MM.1S (cell line): ENCODE measurements at places on chromosomes 5 and 9.

- no peak for DNase-seq
Measured at GRCh38 chr5:68170826-68171558, 44.6 kb upstream of the PIK3R1 start.

- peak; percentile 94 for DNase-seq
Measured at GRCh38 chr9:128684325-128685199, 4.5 kb upstream of the SET start.

DNA sequence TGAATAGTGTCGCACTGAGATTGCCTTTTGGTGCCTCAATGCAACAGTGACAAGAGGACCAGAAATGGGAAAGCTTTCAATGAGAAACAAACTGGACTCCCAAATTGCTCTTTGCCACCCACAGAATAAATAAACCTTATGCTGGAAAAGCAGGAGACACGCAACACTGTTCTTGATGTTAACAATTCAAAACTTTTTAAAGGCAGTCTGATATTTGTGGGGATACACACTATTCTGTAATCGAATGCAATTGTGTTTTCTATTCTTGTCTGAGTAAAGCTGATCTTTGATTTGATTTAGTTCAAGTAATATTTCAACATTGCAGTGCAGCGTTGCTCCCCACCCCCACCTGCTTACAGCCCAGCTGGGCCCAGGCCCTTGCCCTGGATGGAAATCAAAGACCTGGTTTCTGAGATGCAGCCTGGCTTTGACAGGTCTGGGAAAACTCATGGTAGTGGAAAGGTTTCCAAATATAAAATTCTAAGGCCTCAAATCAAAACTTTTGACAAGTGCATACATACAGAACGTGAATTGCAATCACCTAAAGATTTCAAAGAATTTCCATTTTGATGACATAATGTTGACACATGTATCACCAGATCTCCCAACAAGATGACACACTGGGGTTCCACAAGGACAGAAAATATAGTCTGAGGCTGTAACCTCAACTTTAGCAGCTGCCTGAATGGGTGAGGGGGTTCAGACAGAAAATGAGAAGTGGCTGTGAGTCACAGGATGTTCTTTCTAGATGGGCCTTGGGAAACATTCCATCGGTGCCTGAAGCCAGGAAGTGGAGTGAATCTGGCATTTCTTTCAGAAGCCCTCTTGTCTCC is 55.1 kb downstream of the ABCA1 start:
- no peak for DNase-seq

- DNase-seq: no peak
Measured at GRCh38 chr9:136354592-136355085, 8.9 kb downstream of the DNLZ start.

- no peak for DNase-seq
Measured at GRCh38 chr9:104961701-104962359, 33.9 kb upstream of the ABCA1 start.

DNA sequence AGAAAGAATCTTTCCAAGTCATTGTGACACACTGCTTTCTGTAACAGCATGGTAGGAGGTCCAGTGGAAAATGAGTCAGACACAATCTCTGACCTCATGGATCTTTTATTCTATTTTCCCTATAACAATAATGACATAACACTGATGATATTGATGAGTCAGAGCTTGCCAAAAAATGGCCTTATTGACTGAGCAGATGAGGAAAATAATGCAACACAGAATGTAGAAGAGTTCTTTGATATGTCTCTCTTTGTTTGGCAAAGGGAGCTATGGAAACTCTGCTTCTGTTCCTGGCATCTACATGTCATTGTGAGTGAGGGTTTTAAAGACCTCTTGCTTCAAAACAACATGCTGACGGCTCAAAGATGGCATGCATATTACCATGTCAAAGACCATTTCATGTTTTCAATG is 443.1 kb upstream of the ZNF608 start:
- DNase-seq: no peak

GRCh38 chr5:17218353-17219005 is 1.0 kb downstream of the BASP1 start:
- peak; percentile 62 for DNase-seq

GRCh38 chr5:77486344-77486962 is 5.7 kb downstream of the WDR41 start:
- no peak for DNase-seq

DNA sequence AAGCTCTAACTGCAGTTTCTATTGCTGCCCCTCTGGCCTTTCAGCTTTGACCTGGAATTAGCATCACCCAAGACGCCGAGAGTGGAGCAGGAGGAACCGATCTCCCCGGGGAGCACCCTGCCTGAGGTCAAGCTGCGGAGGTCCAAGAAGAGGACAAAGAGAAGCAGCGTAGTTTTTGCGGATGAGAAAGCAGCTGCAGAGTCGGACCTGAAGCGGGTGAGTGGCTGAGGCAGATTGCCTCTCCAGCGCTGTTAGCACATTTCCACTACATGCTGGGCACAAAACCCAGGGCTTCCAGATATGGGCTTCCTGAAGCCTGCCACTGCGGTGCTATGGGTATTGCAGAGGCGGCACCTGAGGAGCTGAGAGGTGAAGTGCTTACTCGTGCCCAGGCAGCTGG is 26.8 kb upstream of the FOXI1 start:
- DNase-seq: no peak

- DNase-seq: no peak
Measured at GRCh38 chr9:109011231-109011671, 2.0 kb downstream of the CTNNAL1 start.

DNA sequence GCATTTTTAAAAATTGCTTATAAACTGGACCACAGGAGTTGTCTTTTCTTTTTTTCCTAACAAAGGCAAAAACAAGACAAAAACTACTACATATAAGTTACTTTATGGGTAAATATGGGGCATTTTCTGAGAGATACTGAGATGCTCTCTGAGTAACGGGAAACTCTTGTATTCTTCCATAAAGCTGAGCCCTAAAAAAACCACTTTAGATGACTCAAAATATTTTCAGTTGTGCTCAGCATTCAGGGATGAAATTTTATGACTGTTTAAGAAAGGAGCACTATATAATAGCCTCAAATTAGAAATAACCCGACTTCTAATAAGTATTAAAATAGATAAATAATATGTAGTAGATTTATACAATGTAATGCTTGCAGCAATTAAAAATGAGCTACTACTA is 644.5 kb downstream of the KCTD16 start:
- no peak for DNase-seq

GRCh38 chr5:143219696-143220095 is 183.8 kb downstream of the NR3C1 start:
- DNase-seq: no peak

- no peak for DNase-seq
Measured at GRCh38 chr9:78439866-78440830, 143.2 kb downstream of the PSAT1 start.

GRCh38 chr5:122702524-122702875 is 72.4 kb upstream of the SNX2 start:
- no peak for DNase-seq

GRCh38 chr9:136131629-136132511 is 13.2 kb upstream of the TMEM250 start:
- DNase-seq: no peak

- DNase-seq: no peak
Measured at GRCh38 chr5:2874099-2874498, 122.6 kb upstream of the IRX2 start.

- no peak for DNase-seq
Measured at GRCh38 chr5:83387041-83387440, 84.5 kb upstream of the VCAN start.

- DNase-seq: no peak
Measured at GRCh38 chr5:14305045-14305444, 161.9 kb downstream of the TRIO start.

GRCh38 chr9:38134611-38135237 is 65.7 kb upstream of the SHB start:
- no peak for DNase-seq

DNA sequence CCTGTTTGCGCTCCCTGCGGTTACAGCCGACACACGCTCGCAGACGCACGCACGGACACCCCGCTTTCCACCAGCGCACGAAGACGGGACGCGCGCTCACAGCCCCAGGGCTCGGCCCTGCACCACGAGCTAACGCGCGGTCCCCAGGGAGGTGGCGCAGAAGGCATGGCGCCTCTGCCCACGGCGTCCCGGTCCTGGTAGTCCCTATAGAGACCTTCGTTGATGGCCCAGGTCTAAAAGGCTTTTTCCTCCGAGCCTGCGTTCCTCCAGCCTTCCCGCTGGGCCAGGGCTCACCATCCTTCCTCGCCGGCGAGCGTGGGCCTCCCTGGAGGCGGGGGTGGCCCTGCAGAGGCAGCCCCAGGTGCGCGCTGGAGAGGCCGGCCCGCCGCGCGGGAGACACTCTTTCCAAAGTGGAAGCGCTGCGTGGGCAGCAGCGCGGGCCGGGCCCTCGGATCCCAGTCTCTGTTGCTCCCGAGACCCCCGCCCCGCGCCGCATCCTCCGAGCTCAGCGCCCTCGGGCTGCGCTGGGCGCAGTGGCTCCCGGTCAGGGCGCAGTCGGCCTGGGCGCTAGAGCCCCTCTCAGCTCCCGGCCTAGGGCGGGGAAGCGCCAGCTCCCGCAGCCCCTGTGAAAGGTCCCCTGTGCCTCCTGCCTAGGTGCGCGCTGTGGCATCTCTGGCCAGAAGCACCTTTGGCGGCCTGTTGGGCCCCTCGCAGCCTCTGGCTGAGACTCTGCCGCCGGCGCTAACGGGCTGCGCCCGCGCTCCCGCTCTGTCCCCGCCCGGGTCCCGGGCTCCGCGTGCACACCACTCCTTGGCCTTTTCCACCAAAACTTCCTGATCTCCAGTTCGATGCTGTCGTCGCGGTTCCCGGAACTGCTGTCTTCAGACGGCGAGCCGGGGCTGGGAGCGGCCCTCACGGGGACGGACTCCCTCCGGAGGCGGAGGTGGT is 31.9 kb upstream of the FANCC start:
- no peak for DNase-seq

- no peak for DNase-seq
Measured at GRCh38 chr9:14399756-14400657, 86.1 kb upstream of the NFIB start.

- DNase-seq: no peak
Measured at GRCh38 chr5:84213861-84214260, 170.8 kb downstream of the EDIL3 start.

DNA sequence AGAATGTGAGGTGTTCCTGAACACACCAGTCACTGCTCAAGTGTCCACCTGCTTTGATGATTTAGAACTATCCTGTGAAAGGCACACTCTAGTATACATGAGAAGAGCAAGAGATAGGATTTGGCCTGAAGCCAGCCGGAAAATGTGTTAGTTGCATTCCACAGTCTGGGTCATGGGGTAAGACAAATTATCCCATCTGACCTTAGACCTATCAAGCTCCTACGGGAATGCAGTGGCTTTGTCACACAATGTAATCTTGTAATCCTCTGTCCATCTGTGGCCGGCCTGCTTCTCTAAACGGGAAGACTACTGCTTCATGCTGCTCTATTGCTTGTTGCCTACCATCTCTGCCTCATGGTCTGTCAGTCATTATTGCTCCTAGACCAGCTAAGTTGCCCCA is 92.4 kb upstream of the PRRC1 start:
- no peak for DNase-seq

GRCh38 chr9:90141723-90142122 is 500.9 kb downstream of the DIRAS2 start:
- peak; percentile 60 for DNase-seq

GRCh38 chr5:139188558-139189270 is 9.5 kb downstream of the SIL1 start:
- no peak for DNase-seq
